Cortex of kidney (tissue), 1 donor: ENCODE measurements at places on chromosomes 12 and 14.

DNA sequence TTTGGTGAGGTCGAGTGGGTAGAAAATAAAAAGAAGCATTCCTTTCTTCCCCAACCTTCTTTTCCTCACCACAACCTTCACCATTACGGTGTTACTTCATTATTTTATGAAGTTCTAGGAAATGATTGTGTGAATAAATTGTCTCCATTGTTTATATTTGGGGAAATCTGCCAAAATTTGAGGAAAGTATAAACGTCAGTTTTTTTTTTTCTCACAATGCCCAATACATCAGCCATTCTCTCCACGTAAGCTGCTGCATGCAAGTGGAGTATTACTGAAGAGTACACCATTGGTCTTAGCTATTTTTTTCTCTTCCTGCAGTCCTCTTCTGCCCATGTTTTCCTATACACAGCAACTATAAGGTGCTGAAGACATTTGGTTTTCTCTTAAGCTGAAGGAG is 9.1 kb upstream of the POLR3B start:
- no peak for DNase-seq

DNA sequence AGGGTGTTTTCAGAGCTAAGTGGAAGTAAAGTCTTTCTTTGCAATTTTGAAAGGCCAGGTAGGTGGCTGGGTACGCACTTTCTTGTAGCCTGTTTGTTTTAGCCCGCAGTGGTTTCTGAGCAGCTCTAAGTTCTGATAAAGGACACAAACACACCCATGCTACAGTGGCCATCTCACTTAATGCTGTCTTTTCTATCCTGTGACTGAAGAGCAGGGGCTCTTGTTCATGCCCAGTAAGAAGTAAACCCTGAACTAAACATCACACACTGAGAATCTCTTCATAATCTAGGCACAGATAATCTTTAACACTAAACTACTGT is 427.2 kb downstream of the RAD51B start:
- DNase-seq, result no peak

DNA sequence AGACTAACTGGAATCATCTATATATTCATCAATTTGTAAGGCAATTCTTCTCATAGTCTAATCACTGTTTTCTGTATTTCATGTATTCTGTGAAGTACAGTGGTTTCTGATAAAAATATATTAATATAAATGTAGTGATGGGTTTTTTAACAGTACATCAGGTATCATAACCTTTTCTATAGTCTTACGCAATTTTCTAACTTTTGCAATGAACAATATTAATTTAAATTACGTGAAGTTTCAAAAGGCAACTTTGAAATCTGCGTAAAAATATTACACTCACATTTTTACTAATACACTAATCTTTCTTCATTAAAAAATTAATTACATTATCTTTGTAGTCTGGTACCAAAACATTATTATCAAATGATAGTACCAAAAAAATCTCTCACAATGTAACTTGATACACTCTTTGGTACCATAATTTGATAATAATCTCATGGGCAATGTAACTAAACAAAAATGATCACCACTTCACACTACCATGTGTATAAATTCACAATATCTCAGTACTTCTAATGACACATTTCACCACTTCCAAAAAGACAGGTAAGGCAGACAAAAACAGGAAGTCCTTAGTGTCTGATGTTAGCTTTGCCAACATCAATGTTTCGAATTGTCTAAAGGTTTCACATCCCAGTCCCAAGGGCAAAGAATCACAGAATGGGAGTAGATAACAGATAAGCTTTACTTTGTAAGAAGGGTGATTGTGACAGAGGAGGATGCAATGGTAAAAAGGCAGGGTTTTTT is 8.7 kb downstream of the DNAI7 start:
- DNase-seq, result no peak

- no peak for DNase-seq
These were observed 77.1 kb upstream of the PTGDR start for GRCh38 chr14:52190337-52190931.

DNA sequence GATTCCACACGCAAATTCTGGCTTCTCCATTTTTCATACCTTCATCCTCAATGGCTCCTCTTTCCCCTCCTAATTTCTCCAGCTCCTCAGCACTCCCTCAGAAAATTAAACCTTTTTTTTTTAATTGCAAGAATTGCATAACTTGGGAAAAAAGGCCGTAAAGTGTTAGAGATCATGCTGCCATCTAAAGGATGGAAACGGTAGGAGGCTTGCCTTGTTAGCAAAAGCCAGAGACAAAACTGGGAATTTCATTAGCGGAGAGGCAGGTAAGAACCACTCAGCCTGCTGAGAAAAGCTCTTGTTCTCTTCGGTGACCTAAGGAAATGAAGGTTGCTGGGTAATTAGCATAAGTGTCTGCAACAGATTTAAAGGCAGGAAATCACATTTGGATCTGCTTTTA is 204.3 kb downstream of the AEBP2 start:
- no peak for DNase-seq

- no peak for DNase-seq
These were observed 132.8 kb downstream of the VRK1 start for GRCh38 chr14:96929950-96930349.

- no peak for DNase-seq
These were observed 23.0 kb upstream of the NCOR2 start for GRCh38 chr12:124590447-124590846.

- DNase-seq, result no peak
These were observed 91.0 kb upstream of the MED13L start for GRCh38 chr12:116368196-116369194.

DNA sequence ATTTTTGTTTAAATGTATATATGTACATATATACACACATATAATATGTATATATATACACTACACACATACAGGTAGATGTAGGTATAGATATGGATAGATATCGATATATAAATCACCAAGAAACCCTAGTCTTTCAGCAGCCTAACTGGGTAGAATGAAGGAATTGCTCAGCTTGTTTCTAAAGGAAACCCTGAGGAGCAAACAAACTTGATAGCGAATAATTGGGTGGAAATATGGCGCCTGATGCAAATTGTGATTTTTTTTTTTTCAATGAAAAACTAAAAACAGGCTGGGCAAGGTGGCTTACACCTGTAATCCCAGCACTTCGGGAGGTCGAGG is 254 bp upstream of the CCDC177 start:
- DNase-seq, result no peak

DNA sequence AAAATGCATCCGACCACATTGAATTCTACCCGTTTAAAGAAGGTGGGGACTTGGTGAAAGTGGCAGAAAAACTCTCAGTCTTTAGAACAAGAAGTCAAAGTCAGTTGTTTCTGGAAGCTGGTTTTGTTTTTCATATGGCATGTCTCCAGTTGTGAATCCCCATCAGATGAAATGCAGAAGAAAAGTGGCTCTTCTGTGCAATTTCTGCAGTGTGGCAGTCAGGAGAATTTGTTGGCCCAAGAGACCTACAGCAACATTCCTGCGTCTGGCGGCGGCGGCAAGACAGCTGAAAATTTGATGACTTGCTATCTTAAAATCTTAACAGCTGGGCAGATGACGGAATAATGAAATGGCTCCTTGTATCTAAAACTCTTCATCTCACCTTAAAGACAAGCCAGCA is 201.5 kb downstream of the FOXN3 start:
- DNase-seq, result no peak

GRCh38 chr14:105064721-105065143 is 498 bp downstream of the GPR132 start:
- DNase-seq, result no peak

- DNase-seq, result no peak
These were observed 5.7 kb downstream of the SPIC start for GRCh38 chr12:101480849-101481248.

- DNase-seq, result no peak
These were observed 2.9 kb downstream of the RILPL2 start for GRCh38 chr12:123433615-123434014.

DNA sequence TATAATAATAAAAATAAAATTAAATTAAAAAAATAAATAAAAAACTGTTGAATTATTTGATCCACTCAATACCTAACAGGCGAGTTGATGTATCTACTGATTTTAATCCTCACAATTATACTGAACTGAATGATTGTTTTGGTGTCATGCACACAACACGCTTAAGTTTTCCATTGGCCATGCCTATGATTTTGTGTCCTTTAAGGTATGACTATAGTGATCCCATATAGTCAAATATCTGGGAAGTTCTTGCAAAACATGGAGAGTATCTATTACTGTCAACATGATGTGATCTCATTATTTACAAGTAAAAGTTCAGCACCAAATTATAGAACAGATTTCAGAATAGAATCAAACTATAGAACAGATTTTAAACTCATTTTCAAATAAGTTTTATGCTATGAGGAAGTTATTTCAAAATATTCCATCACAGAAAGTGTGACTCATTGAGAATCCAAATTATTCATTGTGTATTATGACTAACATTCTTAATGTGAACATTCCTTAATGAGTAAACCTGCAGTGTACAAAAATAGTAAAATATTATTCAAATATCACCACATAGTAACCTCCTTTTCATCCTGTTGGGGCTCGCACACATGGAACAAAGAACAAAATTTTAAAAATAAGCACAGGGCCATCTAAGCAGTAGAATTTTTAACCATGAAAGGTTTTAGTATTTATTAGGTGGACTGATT is 190.4 kb downstream of the SLC25A21 start:
- DNase-seq, result no peak

GRCh38 chr12:124680863-124681778 is 113.7 kb upstream of the NCOR2 start:
- DNase-seq, result no peak

GRCh38 chr12:18583655-18584054 is 154.2 kb downstream of the PLCZ1 start:
- DNase-seq, result no peak

- DNase-seq, result no peak
These were observed 172.3 kb downstream of the NDUFA12 start for GRCh38 chr12:94831081-94831751.

- DNase-seq, result no peak
These were observed 5.7 kb downstream of the WDR20 start for GRCh38 chr14:102145395-102145794.

DNA sequence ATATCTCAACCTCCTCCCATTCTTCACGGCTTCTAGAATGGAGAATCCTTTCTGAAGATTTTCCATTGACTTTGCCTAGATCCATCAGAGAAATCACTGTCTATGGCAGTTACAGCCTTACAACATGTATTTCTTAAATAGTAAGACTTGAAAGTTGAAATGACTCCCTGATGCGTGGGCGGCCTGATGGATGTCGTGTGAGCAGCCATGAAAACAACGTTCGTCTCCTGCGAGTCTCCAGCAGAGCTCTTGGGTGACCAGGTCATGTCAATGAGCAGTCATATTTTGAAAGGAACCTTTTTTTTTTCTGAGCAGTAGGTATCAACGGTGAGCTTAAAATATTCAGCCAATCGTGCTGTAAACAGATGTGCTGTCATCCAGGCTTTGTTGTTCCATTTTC is 139.9 kb upstream of the C14orf180 start:
- DNase-seq, result no peak

DNA sequence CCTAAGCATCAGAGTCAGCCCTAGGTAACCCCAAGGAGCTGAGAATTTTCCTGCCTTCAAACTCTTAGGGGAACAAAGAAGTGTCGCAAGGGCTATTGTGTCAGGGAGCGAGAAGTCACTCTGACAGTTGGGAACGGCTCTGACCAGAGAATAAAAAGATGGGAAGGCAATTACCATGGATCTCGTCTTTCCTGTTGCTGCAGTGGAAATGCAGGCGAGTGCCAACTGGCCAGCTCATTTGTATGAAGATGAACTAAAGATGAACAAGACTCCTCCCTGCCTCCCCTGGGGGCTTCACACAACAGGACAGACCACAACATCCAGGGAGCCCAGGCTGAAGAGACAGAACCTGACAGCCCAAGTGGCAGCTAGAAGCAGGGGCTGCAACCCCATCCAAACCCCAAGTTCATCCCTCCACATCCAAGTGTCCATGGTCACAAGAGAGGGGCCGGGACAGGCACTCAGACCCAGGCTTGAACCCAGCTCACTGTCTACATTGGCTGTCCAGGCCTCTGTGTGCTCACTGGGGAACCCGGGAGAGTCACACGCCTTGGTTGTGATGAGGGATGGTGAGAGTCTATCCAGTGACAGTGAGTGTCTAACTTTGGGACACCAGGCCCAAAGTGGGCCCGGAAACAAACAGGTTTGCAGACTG is 322.4 kb downstream of the BCL11B start:
- DNase-seq, result no peak

DNA sequence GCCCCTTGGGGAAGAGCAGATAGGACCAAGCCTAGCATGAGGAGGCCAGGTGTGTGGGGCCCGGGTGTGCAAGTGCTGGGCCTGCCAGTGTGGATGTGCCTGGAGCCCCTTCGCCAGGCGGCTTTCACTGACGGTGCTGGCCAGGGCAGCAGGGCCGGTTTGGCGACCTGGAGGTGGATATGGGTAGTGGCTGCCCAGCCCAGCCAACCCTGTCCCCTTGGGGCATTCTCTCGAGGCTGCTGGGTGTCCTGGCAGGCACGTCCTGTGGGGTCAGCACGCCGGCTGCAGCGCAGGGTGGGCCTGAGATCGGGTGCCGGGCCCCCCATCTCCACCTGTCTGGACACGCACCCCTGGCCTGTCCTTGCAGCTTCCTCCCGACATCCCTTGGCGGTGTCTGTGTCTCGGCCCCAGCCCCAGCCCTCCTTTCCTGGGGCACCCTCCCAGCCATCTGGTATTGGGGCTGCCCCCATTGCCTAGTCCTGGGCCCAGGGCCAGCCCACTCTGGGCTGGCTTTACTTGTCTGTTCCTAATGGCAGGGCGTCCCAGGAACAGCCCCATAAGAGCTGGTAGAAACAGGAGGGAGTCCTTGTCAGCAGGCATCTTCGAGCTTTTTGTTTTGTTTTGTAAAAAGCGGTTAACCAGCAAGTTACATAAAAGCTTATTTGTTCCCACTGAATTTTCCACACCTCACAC is 7.2 kb upstream of the CRIP2 start:
- DNase-seq, result no peak

DNA sequence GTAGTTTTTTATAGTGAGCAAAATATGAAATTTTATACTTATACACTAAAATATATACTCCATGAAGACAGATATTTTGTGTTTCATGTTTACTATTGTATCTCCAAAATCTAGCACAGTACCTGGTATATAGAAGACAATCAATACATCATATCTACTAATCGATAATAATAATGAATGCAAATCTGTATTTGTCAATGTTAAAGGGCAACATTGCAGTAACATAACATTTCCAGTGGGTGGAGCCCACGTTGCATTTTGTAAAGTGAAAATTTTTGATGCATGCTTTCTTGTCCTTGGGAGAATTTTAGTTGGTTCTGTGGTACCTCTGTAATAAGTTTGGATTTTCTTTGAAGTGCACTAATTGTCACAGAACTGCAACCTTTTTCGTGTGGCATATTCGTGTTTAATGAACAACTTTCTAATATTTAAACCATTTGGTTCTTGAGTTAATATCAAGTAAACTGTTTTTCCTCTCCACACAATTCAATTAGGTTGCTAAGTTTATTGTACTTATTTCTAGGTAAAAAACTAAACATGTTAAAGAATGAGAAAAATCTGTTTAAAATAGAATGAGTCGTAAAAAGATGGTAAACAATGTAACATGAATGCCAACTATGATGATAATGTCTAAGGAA is 47.4 kb downstream of the AVPR1A start:
- DNase-seq, result no peak

DNA sequence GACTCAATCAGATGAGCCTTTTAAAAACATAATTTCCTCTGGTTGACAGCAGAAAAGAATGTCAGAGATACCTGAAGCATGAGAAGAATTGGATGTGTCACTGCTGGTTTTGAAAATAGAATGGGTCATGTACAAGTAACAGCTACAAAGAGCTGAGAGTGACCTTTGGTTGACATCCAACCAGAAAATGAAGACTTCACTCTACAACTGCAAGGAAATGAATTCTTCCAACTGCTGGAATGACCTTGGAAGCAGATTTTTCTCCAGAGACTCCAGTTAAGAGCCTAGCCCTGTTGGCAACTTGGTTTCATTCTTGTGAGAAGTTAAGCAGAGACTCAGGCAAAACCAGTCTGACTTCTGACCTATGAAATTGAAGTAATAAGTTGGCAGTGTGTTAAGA is 505.9 kb downstream of the SLC16A7 start:
- no peak for DNase-seq
